Stimulated activated CD4-positive, alpha-beta T cell treated with anti-CD3 and anti-CD28 coated beads, Interleukin-15, amount 100 ng/mL, for 24 hours (primary cell): ENCODE measurements at places on chromosomes 16 and 17.

DNA sequence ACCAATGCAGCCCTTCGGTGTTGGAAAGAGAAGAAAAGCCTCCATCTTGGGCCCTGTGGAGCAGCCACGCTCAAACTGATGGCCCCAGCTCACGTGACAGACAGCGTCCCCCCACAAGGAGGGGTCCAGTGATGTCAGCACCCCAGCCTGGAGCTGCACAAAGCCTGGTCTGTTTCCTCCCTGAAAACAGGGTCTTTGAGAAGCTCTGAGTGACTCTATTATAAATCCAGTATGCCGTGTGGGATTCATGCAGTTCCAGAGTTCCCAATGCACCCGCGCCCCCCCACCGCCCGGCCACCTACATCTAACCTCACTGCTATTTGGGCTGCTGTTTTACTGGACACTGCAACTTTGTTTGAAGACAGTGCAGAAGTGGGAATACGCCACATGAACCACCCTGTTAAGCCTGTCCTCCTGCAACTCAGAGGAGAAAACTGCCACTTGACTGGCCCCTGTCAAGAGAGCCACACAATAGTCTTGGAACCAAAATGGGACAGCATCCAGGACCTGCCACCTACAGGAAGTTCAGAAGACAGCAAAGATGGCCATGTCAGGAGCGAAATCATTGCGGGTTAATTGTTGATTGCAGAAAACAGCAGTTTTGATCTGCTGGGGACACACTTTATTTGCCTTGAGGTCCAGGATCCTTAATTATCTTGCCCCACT, 33.1 kb downstream of the PMP22 start:
- DNase-seq, result no peak

DNA sequence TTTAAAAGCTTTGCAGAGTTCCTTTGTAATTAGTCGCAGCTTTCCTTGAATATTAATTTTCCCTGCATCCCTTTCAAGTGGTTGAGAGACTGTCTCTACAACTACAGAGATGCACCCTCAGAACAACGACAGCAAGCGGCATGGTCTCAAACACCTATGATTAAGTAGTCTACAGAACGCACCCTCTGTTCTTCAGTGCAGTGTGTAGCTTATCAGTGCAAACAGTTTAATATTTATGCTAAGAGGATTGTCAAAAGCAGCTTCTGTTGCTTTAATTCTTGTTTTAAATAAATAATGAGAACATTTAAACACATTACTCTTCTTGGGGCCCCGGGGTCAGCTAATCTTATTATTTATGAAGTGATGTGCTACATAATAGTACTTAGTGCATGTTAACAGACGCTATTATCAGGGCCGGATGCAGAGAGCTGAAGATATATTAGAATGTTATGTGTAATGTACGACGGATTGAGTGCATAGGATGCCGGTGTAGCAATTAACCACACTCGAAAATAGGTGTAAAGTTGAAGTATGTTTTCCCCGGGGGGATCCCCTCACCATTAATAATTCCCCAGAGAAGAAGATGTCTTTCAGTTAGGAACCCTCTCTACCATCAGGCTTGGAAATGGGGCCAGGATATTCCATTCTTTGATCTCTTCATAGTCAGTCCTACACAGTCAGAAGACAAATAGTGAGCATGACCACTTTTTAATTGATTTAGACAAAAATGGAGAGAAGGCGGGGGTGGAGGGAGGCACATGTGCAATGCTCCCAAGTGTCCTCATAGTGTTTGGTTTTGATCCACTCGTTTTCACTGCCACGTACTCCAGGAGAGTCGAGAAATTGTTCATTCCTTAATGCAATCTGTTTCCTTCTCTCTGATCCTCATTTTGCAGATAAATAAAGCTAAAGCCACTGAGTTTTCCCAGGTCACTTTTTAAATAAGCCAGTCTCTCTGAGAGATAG, 176.3 kb downstream of the IRX3 start:
- no peak for DNase-seq

- DNase-seq, result no peak
Observed at GRCh38 chr17:34024806-34025551, 230.1 kb upstream of the CCL2 start.

- DNase-seq, result no peak
Observed at GRCh38 chr16:20610211-20610891, 34.2 kb upstream of the ACSM2B start.

- peak; percentile 44 for DNase-seq
Observed at GRCh38 chr17:67365738-67366192, 612 bp downstream of the PSMD12 start.

- no peak for DNase-seq
Observed at GRCh38 chr17:64065161-64065560, 44.7 kb upstream of the ICAM2 start.

DNA sequence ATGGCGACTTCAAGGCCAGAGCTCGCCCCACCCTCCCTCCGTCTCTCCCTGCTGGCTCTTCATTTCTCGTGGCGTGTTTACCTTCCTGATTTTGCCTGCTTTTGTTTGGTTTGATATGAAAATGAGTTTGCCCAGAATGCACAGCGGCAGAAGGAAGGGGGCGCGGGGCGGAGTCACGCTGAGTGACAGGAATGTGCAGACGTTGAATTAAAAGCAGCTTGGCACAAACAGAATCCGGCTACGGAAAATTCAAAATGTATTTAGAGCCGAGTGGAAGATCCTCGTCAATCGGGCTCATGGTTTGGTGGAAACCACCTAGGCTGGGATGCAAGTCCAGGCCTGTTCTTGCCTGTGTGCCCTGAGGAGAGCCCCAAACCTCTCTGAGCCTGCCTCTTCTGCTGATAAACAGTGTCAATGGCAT, 102.7 kb downstream of the SDK2 start:
- no peak for DNase-seq

DNA sequence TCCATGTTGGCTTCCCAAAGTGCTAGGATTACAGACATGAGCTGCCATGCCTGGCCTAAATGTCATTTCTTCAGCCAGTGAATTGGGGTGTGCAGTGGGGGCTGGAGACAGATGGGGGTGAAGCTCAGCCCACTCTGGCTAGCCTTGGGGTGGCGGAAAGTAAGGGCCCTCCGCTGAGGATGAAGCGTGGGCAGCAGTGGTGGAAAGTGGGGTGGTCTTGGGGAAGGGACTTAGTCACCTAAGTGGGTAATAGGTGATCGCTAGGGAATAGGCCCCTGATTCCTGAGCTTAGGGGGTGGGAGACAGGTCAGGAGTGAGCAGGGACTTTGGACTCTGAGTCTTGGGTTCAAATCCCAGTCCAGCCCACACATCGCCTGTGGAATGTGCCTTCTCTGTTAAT, 2.2 kb downstream of the LLGL1 start:
- no peak for DNase-seq

DNA sequence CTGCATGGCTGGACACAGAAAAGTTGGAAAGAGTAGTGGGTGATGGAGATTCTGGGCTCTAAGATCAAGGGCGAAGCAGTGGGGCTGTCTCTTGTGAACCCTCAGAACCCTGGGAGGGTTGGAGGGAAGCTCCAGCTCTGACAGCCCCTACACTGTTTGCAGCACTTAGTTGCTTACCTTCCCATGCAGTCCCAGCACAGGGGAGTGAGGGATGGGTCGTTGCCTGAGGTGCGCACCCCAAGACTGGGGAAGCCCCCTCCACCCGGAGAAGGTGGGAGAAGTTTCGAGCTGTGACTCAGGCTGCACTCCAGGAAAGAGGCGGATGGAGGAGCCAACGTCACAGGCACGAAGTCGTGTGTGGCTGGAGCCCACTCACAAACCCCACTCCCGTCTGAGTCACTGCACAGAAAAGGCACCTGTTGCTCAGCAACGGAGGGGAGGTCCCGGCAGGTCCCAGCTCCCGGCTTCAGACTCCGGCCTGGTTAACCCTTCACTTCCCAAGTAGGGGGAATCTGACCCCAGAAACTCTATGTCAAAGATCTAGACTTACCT, 60.1 kb downstream of the AIPL1 start:
- DNase-seq, result peak; percentile 85

- no peak for DNase-seq
Observed at GRCh38 chr17:5588584-5588983, 4.3 kb upstream of the NLRP1 start.

- no peak for DNase-seq
Observed at GRCh38 chr17:31838636-31839225, 20.3 kb downstream of the COPRS start.

DNA sequence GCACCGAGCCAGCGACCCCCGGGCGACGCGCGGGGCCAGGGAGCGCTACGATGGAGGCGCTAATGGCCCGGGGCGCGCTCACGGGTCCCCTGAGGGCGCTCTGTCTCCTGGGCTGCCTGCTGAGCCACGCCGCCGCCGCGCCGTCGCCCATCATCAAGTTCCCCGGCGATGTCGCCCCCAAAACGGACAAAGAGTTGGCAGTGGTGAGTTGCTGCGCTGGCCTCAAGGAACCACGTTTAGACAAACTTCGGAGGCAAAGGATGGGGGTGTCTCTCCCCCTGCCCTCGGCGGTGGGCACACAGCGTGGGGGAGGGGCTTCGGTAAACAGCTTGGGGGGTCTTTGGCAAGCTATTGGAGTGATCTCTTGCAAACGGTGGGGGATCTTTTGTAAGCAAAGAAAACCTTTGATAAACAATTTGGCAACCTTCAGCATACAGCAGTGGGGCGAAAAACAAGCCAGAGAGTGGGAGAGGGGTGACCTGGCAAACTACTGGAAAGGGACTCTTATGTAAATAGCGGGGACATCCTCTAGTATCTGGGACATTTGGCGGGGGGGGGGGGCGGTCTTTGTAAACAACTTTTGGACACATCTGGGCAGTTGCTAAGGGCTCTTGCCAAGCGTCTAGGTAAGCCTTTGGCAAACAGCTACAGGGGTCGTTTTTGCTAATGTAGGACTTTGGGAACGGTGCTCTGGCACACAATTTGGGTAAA, 587 bp downstream of the MMP2 start:
- no peak for DNase-seq

DNA sequence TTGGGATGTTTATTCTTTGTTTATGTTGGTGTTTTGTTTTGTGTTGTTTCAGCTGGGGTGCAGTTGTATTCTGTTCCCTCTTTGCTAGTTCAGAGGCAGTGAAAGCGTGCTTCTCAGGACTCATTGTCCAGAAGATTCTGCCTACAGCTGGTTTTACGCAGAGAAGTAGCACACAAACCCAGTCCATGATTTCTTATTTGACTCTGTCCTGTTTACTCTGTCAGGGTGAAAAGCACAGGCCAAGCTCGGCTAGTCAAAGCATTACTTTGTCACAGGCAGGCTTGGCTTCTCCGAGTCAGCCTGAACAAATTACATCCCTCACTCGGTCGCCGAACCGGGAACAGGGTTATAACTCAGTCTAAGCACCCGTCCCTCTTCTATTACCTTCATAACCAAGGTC, 435.0 kb downstream of the MAF start:
- no peak for DNase-seq

DNA sequence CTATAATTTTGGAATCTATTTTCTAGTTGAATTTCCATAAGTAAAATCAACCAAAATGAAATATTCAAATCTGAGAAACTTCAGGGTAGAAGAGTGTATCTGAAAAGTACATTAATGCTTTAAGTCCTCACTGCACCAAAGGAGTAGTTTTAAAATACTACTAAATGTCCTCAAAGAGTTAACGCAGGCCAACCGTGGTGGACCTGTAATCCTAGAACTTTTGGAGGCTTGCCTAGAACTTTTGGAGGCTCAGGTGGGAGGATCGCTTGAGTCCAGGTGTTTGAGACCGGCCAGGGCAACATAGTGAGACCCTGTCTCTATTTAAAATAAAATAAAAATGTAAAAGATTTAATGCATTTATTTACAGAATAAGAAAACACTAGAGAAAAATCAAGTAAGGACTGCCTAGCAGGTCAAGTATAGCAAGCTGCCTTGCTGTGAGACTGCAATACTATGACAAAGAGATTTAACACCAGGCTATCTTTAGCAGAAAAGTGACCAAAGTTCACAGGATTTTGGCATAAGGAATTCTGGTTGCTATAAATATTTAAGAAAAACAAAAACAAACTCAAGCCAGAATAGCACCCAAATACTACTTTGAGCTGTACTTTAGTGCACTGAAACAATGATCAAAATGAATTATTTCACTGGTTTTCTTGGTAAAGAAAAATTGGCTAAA, 41.0 kb downstream of the CHCT1 start:
- DNase-seq, result no peak

DNA sequence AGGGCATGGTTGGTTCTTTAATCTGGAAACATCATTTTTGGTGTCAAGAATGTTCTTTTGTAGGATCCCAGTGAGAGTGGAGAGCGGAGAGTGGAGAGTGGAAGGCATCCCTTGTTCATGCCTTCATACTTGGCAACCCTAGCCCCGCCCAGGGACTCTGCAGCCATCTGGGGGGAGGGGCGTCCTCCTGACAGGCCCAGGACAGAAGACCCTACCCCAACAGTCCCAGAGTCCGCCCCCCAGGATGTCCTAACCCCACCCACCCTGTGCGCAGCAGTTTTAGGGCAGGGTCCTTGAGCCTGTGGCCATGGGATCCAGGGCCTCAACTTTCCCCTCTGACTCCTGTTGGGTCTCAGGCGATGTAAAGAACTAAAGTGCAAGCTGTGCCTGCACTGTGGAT, 4.5 kb downstream of the SLC26A11 start:
- no peak for DNase-seq

- no peak for DNase-seq
Observed at GRCh38 chr16:70706948-70707465, 21.2 kb upstream of the MTSS2 start.

- DNase-seq, result no peak
Observed at GRCh38 chr17:34434052-34434451, 71.0 kb upstream of the CCL1 start.
